ENCODE measurements at places on chromosomes 2 and 18.
A peak's percentile ranks its signal among the peaks of the same experiment; 100 is the strongest.

DNA sequence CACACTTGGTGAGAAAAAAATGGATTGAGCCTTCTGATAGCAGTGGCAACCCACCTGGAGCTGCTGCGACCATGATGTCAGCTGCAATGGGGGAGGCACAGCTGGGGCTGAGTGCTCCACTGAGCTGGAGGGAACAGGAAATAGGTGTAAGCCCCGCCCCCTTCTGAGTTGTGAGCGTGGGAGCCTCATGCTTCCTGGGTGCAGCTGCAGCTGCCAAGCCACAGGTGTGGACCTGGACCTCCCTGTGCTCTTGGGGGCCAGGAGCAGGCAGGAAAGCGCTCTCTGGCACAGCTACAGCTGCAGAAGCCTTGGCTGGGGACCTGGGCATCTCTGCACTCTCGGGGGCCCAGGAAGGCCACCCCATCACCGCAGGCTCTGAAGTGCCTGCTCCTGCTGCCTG, 970.6 kb downstream of the DCDC2C start:
- peak; percentile 31 for DNase-seq

GRCh38 chr2:150204451-150204850, 283.0 kb downstream of the RND3 start:
- no peak for DNase-seq

- DNase-seq, result no peak
These were observed 293.7 kb downstream of the DYSF start for GRCh38 chr2:71746946-71747501.

GRCh38 chr18:65761636-65762295, 11.0 kb downstream of the CDH7 start:
- DNase-seq, result no peak

GRCh38 chr2:16257322-16258028, 317.1 kb downstream of the MYCN start:
- DNase-seq, result no peak

DNA sequence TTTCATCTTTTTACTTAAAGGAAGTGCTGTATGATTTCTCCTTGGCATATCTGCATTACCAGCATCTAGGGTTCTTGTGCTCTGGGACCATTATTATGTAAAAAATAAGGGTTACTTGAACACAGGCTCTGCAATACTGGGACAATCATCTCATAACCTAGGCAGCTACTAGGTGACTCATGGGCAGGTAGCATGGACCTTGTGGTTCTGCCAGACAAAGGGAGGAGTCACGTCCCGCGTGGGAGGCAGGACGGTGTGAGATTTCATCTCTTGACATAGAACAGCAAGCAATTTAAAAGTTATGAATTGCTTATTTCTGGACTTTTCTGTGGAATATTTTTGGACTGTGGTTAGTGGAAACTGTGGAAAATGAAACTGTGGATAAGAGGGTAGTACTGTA, 34.1 kb downstream of the ASAP2 start:
- DNase-seq, result peak; percentile 57

GRCh38 chr18:69631281-69631680, 230.6 kb downstream of the DOK6 start:
- DNase-seq, result no peak

- DNase-seq, result no peak
These were observed 311.1 kb upstream of the RAB12 start for GRCh38 chr18:8298186-8298585.

DNA sequence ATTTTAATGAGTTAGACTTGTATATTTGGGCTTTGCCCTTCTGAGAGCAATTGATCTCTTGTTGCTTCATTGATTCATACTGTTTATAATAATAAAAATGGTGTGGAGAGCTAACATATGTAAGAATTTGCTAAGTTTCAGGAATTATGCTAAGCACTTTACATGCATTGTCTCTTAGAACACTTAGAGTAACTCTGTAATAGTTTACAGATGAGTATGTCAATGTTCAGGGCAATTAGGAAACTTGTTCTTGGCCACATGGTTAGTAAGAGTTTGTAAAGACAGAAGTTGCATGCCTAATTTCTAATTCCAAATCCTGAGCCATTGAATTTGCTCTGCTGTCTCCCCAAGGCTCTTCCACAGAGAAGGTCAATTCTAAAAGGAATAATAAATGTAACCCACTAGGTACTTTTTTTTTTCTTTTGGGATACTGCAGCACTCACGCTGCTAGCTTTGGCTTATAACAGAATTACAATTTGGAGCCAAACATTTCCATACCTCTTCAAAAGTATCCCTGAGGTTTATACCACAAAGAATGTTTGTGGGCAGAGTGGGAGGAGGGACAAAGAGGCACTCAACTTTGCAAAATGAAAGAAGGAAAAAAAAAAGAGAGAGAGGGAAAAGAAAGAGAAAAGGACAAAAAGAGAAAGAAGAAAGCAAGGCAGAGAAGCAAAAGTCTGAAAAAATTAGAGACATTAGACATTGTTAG, 232.4 kb downstream of the CALCRL start:
- no peak for DNase-seq

DNA sequence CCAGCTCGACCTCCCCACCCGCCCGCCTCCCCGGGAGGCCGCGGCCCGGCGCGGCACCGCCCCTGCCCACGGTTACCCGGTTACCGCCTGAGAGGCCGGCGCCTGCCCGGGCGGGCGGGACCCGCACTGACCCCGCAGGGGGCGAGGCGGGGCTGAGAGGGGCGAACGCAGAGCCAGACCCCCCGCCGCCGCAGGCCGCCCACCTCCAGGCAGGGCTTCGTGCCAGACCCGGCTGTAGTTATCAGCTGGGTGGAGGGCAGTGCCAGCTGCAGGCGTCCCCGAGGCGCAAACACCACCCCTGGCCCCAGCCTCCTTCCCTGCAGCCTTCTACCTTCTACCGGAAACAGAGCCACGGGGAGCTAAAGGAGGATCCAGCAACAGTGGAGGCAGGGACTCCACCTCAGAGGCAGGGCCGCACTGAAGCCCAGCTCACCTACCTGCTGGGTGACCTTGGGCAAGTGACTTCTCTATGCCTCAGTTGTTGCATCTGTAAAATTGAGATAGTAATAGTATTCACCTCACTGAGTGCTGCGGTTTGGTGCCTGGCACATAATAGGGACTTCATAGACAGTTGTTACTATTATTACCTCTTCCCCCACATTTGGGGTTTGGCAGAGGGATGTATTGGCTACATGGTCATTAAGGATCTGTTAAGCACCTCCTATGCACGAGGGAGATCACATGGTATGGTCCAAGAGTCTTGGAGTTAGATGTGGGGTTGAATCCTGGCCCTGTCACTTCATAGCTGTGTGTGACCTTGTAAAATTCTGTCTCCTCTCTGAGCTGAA, 231.6 kb upstream of the SMAD2 start:
- peak; percentile 9 for DNase-seq

DNA sequence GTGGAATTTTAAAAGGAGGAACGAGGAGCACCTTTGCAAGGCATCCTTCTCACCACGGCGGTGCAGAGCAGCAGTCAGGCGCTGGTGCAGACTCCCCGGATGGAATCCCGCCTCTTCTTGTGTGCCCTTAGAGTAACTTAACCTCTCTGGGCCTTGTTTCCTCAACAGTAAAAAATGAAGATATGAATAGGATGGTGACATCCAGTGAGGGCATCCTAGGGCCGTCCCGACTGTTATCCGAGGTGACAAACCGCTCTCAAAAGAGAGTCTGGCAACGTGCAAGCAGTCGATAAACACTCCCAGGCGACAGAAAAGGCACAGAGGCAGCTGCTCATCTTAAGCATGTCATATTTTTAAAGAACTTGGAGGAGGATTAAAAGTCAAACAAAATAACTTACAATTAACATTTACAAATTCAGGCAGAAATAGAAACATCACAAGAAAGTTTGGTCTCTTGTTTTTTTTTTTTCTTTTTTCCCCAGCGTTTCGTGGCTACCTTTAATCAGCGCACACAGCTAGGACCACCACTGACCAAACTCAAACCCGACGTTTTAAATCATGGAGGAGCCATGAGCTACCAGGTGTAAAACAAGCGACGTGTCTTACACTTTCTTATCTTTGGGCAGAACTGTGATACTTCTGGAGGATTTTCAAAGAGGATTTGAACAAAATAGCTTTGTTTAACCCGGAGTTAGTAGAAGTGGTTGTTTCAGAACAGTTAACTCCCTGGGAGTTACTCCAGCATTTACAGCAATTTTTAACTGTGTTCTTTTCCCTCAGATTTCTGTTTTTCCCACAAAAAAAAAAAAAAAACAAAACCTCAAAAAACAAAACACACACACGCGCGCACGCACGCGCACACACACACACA, 2.1 kb downstream of the MBP start:
- DNase-seq, result no peak

- no peak for DNase-seq
These were observed 5.0 kb downstream of the TFPI start for GRCh38 chr2:187549193-187549592.

DNA sequence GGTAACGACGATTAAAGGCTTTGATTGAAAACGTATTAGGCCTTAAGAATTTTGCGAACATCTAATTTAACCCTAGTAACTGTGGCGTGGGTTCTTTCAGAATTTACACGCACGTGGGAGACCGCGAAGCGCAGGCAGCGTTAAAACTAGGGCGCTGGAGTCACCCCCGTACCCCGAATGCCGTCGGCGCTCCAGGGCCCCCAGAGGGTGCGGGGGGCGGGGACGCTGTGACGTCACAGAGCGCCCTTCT, 673 bp upstream of the SMCHD1 start:
- peak; percentile 71 for DNase-seq
